Thyroid gland (tissue), 4 donors: ENCODE measurements at places on chromosomes 11 and 22.

GRCh38 chr11:10005955-10006525, 288.0 kb downstream of the SBF2 start:
- H3K4me1 ChIP-seq, result peaks cover 12% of the 10 kb centered on the region
- DNase-seq, result peak; percentile 56
- H3K27me3 ChIP-seq, result no peaks in the 10 kb centered on the region
- H3K4me3 ChIP-seq, result peak overlapping the region; percentile 3

DNA sequence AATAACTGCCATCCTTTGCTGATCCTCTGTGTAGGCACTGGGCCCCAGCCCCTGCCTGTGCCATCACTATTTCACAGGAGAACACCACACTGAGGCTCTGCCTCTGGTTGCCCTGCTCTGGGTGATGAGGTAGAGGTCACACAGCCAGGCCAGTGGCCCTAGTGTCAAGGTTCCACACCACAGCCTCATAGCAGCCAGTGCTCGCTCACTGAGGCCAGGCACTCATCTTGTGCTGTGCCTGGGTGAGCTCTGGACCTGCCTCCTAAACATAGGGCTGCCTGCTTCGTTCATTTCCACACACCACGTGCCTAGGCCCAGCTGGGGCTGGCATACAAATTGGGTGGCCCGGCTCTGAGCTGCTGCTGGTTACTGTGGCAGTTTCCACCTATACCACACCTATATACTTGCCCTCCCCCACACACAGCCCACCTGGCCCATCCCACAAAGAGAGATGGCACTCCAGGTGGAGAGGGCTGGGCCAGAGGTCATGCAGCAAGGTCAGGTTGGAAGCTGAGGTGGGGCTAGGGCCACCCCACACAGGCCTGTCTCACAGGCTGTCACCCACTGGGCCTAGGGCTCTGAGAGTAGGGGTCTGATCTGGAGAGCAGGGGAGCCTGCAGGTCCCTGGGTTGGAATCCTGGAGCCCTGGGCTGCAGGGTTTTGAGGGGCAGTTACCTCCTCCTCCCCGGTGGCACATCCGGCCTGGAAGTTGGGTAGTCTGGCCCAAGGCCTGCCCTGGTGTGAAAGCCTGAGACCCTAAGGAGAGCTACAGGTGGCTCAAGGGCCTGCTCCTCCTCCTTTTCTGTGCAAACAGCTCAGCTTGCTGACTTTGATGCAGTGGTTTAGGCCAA, 11.2 kb downstream of the KCNQ1OT1 start:
- peak; percentile 24 for DNase-seq
- no peak overlapping the region for H3K4me3 ChIP-seq
- H3K4me1 ChIP-seq, result peaks cover 28% of the 10 kb centered on the region
- H3K27me3 ChIP-seq, result no peaks in the 10 kb centered on the region

- H3K27ac ChIP-seq, result no peak overlapping the region
- H3K4me1 ChIP-seq, result peaks cover 30% of the 10 kb centered on the region
- H3K4me3 ChIP-seq, result no peak overlapping the region
- DNase-seq, result no peak
- no peaks in the 10 kb centered on the region for H3K27me3 ChIP-seq
These were observed 34.0 kb downstream of the HIPK3 start for GRCh38 chr11:33291004-33291777.

DNA sequence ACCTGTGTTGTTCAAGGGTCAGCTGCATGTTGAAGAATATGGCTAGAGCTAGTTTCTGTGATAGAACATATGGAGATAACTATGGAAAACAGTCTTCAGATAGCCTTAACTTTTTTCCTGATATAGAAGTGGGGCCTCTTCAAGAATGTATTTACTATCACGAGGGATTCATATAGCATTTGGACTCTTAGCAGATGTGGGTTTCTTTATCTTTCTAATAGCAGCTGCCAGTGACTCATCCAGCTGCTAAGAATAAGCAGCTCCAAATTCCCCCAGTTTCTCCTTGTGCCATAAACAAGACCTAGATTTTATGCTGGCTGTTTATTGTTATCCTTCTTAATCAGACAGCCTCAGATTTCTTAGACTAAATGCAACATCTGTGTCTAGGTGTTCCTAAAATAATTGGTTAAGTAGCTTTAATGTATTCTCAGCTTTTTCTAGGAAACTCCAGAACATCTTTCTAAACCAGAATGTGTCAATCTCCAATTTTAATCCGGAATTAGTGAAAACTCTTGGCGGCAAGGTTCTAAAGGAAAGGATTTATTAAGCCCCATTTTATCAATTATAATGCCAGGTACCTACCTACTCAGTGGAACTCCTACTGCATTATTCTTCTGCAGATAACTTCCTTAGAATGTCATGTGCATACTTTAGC, 119.8 kb downstream of the CSTPP1 start:
- H3K27ac ChIP-seq, result no peak overlapping the region
- H3K27me3 ChIP-seq, result no peaks in the 10 kb centered on the region
- no peaks in the 10 kb centered on the region for H3K4me1 ChIP-seq
- no peaks in the 10 kb centered on the region for H3K36me3 ChIP-seq
- no peak overlapping the region for H3K4me3 ChIP-seq
- no peak for DNase-seq

GRCh38 chr11:9688716-9689511, 25.0 kb downstream of the SWAP70 start:
- H3K27ac ChIP-seq, result peak overlapping the region; percentile 37
- DNase-seq, result peak; percentile 16
- H3K4me1 ChIP-seq, result peaks cover 52% of the 10 kb centered on the region
- no peak overlapping the region for H3K4me3 ChIP-seq

DNA sequence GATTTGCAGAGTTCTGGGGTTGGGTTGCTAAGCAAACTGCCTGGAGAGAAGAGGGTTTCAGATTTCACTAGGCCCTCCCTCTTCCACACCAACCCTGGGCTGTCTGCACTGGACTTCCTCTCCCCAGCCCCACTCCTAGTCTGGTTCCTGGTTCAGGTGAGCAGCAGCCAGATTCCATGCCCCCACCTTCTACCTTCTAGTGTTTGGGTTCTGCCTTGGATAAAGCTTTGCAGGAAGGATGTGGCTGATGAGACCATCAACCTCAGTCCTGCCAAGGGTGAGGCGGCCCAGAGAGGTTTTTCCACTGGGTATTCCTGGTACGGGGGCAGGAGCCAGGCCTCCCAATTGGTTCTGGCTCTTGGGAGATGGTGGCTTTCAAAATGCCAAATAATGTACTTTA, 68.3 kb downstream of the BCR start:
- peaks cover 24% of the 10 kb centered on the region for H3K4me1 ChIP-seq
- no peak overlapping the region for H3K4me3 ChIP-seq
- peak overlapping the region; percentile 53 for H3K27ac ChIP-seq

- no peak for DNase-seq
- no peaks in the 10 kb centered on the region for H3K36me3 ChIP-seq
- H3K27me3 ChIP-seq, result no peaks in the 10 kb centered on the region
- H3K27ac ChIP-seq, result no peak overlapping the region
These were observed 115.8 kb upstream of the NECTIN1 start for GRCh38 chr11:119844808-119845207.

GRCh38 chr11:71324788-71325417, 72.5 kb upstream of the SHANK2 start:
- DNase-seq, result no peak
- no peaks in the 10 kb centered on the region for H3K4me1 ChIP-seq
- no peak overlapping the region for H3K4me3 ChIP-seq
- no peaks in the 10 kb centered on the region for H3K27me3 ChIP-seq
- no peaks in the 10 kb centered on the region for H3K36me3 ChIP-seq

DNA sequence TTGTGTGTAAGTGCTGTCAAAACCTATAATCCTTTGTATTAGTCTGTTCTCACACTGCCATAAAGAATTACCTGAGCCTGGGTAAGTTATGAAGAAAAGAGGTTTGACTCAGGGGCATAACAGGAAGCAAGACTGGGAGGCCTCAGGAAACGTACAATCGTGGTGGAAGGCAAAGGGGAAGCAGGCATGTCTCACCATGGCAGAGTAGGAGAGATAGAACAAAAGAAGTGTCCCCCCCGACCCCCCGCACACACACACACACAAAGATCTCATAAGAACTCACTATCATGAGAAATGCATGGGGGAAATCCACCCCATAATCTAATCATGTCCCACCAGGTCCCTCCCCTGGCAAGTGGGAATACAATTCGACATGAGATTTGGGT, 2.3 kb upstream of the USP28 start:
- H3K4me1 ChIP-seq, result peaks cover 5% of the 10 kb centered on the region
- H3K27me3 ChIP-seq, result no peaks in the 10 kb centered on the region
- DNase-seq, result no peak
- no peaks in the 10 kb centered on the region for H3K36me3 ChIP-seq
- H3K27ac ChIP-seq, result no peak overlapping the region
